ENCODE measurements at places on chromosomes 1 and 21.

DNA sequence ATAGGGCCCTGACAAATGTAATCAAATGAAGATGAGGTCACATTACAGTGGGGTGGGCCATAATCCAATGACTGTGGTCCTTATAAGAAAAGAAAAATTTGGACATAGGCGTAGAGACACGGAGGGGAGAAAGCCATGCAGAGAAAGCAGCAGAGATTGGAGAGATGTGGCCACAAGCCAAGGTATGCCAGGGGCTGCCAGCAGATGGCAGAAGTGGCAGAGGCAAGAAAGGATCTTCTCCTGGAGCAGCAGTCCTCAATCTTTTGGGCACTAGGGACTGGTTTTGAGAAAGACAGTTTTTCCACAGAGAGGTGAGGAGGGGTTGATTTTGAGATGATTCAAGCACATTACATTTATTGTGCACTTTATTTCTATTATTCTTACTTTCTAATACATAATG, 355.1 kb downstream of the NPHP4 start:
- DNase-seq: peak; percentile 12

DNA sequence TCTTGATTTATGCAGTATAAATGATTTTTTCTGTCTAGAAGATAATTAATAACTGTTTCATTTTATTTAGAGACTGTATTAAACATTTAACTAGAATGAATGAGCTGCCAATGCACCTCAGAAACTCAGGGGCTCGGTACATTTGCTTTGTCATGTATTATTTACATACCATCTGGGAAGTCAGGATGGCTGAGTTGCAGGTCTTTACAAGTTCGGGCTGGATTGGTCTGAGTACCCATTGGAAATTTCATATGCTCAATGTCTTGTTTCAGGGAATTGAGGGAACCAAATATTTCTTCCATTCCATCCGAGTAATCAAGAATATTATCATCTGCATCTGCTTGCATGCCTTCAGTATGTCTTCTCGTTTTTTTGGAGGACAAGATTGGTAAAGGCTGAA, 221.7 kb downstream of the COL11A1 start:
- DNase-seq: no peak

GRCh38 chr1:95679262-95679661, 445.3 kb downstream of the RWDD3 start:
- DNase-seq: no peak

GRCh38 chr1:207807326-207807689, 55.5 kb downstream of the CD46 start:
- no peak for DNase-seq

- no peak for DNase-seq
Observed at GRCh38 chr1:225847610-225848009, 34.6 kb downstream of the TMEM63A start.

GRCh38 chr1:174266991-174267612, 107.8 kb downstream of the RABGAP1L start:
- no peak for DNase-seq

- no peak for DNase-seq
Observed at GRCh38 chr1:167373398-167373797, 144.9 kb downstream of the CD247 start.

GRCh38 chr1:106698660-106699059, 357.8 kb upstream of the PRMT6 start:
- DNase-seq: no peak

DNA sequence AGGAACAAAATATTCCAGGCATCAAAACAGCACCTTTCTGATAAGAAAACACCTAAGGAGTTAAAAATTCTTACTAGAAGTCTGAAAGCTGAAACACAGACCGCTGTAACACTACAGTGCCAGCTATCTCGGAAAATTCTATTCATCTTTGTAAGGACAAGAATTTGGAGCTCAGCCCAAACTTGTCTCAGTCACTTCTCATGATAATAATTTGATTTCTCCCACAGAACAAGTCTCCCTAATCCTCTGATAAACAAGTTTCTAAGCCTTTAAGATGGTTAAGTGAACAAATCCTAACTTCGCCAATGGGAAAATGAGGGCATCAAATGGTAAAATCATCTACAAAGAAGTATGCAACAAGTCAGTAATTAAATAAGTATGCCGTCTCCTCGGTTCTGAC, 59.9 kb downstream of the SIPA1L2 start:
- DNase-seq: no peak

DNA sequence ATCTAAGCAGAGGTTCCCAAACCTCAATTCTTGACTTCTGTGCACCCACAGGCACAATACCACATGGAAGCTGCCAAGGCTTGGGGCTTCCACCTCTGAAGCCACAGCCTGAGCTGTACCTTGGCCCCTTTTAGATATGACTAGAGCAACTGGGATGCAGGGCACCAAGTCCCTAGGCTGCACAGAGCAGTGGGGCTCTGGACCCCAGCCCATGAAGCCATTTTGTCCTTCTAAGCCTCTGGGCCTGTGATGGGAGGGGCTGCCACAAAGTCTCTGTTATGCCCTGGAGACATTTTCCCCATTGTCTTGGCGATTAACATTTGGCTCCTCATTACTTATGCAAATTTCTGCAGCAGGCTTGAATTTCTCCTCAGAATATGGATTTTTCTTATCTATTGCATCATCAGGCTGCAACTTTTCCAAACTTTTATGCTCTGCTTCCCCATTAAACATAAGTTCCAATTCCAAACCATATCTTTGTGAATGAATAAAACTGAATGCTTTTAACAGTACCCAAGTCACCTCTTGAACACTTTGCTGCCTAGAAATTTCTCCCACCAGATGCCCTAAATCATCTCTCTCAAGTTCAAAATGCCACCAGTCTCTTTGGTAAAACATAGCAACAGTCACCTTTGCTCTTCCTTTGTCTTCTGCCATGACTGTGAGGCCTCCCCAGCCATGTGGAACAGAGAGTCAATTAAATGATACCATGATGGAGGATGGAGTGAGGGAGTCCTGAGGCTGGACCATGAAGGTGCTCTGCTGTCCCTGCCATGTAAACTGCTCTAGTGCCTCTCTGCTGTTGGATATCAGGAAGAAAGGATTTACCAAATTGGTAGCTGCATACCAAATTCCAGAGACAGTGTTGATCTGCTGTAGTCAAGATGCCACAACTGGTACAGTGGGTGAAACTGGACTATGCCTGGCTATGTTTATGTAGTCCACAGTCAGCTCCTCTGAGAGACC, 37.6 kb downstream of the RUNX3 start:
- DNase-seq: no peak

GRCh38 chr1:39494671-39495410, 3.4 kb downstream of the BMP8A start:
- DNase-seq: no peak

- DNase-seq: no peak
Observed at GRCh38 chr1:53024117-53024516, 37.9 kb upstream of the PODN start.

GRCh38 chr1:111404588-111404987, 22.9 kb downstream of the OVGP1 start:
- DNase-seq: no peak

DNA sequence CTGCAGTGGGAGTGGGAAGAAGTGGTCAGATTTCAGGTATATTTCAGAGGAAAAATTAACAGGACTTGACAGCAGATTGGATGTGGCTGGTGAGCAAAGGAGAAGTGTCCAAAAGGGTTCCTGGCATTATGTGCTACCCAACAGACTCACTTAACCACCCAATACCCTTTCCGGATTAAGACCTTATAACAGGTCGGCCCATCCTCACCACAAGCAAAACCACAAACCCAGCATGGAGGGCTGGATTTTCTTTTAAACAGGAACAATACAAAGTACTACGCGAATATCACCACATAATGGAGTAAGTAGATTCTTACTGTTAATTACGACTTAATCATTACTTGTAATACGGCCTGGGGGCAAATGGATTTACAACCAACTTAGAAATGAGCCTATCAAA, 59.2 kb downstream of the WDR64 start:
- DNase-seq: no peak

DNA sequence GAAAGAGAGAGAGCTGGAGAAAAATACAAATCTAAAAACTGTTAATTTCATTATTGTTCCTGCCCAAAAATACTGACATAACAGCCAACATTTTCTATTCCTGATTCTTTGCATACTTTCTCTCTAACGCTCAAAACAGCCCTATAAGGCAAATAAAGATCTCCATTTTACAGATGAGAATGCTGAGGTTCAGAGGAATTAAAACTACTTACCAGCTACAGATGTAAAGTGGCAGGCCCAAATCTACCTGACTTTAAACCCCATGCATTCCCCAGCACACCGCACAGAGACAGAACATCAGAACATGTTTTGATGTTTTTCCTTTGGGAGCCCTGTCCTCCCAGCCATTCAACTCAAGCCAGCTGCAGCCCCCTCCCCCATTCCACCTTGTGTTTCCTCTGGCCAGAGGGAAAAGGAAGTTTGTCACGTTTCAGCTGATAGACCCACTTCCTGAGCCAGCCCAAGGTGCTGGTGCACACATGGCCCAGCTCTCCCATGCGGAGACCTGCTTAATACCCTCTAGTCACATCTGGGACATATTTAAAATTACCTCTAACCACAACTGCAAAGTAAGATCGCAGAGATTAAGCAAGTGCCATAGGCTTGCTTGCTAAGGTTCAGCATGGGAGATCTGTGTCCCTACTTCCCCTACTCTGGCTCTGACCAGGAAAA, 133.1 kb upstream of the NFIA start:
- no peak for DNase-seq

DNA sequence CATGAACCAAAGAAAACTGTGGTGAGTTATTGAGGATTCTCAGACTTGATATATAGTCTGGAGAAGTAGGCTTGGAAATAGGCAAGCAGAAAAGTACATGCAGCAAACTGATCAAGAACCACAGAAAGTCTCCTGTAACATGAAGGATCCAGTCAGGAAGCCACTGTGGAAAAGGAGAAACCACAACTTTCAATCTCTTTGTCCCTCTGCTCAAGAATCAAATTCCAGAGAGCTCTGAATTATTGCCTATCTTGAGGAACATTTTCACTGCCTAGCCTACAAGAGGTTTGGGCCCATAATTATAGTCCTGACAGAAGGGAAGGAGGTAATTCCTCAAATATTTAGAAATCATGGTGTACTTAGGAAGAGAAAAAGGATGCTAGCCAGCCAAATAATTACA, 43.0 kb upstream of the ADAMTS1 start:
- DNase-seq: no peak

GRCh38 chr1:94316836-94317789, 79.7 kb upstream of the ARHGAP29 start:
- DNase-seq: no peak

DNA sequence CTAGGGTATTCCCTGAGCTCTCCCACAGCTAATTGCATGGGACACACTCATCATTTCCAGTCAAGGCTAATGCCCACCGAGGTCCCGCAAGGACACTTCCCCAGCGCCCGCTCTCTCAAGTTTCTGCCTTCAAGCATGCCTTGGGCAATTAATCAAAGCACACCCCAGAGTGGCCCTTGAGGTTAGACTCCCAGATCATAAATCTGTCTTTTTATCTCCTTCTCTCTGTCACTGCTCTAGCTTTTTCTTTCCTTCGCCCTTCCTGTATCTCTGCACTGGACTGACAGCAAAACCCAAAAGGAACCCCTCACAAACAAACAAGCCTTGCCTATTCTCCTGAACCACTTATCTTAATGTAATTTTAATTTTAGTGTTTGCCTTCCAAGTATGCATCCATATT, 7.9 kb upstream of the EXOSC10 start:
- DNase-seq: no peak

GRCh38 chr1:87291107-87291506, 37.6 kb upstream of the LMO4 start:
- DNase-seq: no peak

- DNase-seq: no peak
Observed at GRCh38 chr1:243623841-243624240, 226.2 kb downstream of the AKT3 start.

DNA sequence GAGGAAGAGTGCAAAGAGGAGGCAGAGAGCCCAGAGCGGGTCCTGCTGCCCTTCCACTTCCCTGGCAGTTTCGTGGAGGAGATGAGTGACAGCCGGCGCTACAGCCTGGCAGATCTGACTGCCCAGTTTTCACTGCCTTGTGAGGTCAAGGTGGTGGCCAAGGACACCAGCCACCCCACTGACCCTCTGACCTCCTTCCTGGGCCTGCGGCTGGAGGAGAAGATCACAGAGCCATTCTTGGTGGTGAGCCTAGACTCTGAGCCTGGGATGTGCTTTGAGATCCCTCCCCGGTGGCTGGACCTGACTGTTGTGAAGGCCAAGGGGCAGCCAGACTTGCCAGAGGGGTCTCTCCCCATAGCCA, 10.2 kb downstream of the THEMIS2 start:
- no peak for DNase-seq

- DNase-seq: no peak
Observed at GRCh38 chr1:10900251-10900651, 103.8 kb upstream of the CASZ1 start.

DNA sequence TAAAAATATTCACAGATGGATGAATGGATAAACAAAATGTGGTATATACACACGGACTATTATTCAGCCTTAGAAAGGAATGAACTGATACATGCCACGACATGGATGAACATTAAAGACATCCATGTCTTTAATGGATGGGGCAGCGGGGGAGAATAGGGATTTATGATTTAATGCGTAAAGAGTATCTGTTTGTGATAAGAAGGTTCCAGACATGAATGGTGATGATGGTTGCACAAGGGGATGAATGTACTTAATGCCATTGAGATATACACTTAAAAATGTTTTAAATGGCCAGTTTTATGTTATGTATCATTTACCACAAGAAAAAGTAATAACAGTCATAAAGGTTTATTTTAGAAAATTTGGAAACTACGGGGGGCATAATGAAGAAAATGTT, 108.6 kb upstream of the WLS start:
- no peak for DNase-seq

DNA sequence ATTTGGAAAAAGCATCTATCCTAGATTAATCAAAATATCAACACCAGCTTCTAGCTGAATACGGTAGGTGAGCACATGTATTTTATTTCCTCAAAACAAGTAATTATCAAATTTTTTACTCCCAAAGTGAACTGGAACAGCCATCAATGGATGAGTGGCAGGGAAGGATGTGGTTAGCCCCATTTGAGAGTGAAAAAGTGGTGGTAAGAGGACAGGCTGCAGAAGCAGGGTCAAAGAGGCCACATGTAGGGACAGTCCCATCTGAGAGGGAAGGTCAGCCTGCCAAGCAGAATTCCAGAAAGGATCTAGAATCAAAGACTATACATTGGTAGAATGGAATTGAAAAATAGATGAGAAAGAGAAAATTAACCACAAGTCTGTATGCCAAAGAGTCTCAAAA, 163.8 kb downstream of the SMYD3 start:
- no peak for DNase-seq

GRCh38 chr1:174451408-174451807, 3.6 kb downstream of the GPR52 start:
- no peak for DNase-seq
